ENCODE measurements at places on chromosomes 7 and 10.

DNA sequence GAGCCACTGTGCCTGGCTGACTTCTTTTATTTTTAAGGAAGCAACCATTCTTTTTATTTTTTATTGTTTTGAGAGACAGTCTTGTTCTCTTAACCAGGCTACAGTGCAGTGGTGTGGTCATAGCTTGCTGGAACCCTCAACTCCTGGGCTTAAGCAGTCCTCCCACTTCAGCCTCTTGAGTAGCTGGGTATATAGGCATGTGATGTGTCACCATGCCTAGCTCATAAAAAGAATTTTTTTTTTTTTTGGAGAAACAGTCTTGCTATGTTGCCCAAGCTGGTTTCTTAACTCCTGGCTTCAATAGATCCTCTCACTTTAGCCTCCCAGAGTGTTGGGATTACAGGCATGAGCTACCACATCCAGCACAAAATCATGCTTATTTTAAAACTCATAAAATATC, 5.8 kb downstream of the MCU start:
- DNase-seq = peak; percentile 41

- no peak for DNase-seq
Measured at GRCh38 chr10:132066812-132067211, 1.1 kb downstream of the JAKMIP3 start.

GRCh38 chr10:89662596-89662995, 17.6 kb upstream of the PANK1 start:
- DNase-seq = no peak

- no peak for DNase-seq
Measured at GRCh38 chr7:106918991-106919390, 53.9 kb downstream of the PIK3CG start.

GRCh38 chr7:50648076-50648475, 82.9 kb upstream of the DDC start:
- no peak for DNase-seq

DNA sequence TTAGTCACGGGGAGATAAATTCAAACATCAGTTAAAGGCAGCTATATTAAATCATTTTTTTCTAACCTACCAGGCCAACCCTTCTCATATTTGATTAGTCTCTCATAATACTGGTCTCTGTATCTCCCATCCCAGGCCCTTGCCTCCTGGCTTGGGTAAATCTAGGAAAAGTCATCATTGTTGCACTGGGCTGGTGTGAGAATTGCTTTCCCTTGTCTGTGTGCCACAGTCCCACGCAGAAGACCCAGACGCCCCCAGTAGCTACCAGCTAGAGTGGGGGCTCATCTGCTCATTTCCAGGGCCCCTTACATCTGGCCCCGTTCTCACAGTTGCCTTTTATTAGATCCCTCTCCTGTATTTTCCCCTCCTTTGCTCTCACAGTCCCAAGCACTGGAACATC, 67.6 kb upstream of the VIPR2 start:
- no peak for DNase-seq

- no peak for DNase-seq
Measured at GRCh38 chr10:78248651-78249464, 215.2 kb downstream of the RPS24 start.

GRCh38 chr10:117617659-117618058, 75.1 kb downstream of the EMX2 start:
- DNase-seq = no peak

- no peak for DNase-seq
Measured at GRCh38 chr7:108313086-108313485, 143.2 kb downstream of the NRCAM start.

DNA sequence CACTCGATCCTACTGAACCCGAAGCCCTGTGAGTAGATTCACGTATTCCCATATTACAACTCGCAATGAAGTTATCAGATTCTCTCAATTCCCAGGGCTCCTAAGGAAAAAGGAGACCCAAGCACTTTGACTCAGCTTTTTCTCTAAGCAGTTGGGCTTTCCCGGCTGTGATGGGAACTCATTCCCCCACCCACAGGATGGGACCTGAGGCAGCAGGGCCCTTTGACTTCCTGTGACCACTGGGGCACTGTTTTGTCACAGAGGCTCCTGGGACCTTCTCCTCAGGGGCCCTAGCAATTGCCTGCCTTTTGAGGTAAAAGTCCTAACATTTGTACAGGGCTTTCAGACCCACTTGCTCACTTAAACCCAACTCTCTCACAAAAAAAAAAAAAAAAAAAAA, 122.8 kb upstream of the PDLIM1 start:
- no peak for DNase-seq

DNA sequence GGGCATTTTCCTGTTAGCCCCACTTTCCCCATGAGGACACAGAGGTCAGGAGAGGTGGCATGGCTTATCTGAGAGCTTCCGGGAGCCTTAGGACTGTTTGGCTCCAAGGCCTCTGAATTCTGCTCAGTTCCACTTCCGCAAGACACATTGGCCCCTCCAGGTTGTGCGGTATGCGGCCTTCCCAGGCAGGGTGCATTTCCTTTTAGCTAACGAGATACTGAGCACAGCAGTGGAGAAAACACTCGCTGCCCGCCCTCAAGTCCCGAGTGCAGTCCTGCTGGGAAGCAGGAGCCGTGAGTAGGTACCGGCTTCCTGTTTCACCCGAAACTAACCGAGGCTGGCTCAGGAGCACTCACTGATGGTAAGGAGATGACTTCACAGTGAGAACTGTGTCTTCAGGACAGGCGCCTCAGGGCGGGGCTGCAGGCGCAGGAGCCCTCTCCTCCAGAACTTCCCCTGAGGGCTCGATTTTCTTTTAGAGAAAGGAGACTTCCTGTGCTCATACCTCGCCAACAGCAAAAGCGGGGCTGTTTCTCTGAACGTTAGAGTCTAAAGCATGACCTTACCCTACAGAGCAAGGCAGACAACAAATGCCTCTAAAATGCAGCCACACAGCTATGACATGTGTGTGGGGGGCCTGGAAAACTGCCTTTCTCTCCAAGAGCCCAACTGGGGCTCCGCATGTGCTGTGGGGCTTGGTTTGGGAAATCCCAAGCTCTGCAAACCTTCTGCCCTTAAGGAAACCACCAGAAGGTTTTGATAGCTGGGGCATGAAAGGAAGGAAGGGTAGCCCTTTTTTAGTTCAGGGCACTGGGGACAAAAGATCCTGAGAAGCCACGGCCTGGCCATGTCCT, 25.9 kb downstream of the RGS10 start:
- DNase-seq = peak; percentile 25

- no peak for DNase-seq
Measured at GRCh38 chr10:50437248-50437647, 185.9 kb upstream of the ASAH2 start.

DNA sequence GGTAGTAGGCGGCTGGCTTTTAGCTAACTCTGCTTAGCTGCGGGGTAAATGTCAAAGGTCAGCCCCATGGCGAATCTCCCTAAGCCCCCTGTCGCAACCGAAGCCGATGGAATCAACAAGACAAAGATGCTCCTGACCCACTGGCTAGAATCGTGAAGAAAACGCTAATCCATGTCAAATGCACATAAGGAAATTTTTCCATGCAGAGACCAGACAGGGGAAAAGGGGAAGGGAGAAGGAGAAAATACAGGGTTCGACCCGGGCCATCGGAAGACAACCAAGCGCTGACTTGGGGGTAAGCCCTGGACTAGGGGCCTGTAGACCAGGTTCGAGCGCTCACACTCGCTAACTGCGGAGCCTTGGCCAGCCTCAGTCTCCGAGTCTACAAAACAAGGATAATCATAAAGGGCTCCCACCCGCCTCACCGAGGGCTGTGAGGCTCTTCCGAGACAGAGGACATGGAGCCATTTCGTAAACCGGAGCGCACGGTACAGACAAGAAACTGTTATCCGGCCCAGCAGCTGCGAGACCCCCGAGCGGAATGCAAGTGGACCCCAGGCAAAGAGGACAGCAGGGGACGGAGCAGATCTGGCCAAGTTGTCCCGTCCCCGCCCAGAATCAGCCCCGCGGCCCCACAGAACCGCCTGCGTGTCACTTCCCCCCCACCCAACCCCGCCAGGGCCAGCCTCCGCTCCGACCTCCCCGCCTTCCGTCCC, 507 bp downstream of the SAR1A start:
- DNase-seq = no peak
